ENCODE measurements at places on chromosomes 2 and 18.

DNA sequence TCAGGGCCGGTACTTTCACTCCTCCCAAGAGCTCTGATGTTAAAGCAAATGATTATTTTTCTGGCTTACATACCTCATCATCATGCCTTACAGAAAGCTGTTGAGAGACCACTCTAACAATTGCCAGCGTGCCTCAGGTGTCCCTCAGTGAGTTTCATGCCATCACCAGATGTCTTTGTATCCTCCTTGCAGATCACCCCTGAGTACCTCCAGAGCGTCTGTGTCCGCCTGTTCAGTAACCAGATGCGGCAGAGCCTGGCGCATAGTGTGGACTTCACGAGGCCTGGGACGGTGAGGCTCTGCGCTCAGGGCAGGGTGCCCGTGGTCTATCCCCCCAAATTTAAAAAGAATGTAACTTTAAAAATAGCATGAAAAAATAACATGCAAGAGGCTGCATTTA lies 41.3 kb downstream of the ARMC9 start:
- DNase-seq = no peak

GRCh38 chr18:23890589-23890988 lies 124.0 kb upstream of the TTC39C start:
- no peak for DNase-seq

DNA sequence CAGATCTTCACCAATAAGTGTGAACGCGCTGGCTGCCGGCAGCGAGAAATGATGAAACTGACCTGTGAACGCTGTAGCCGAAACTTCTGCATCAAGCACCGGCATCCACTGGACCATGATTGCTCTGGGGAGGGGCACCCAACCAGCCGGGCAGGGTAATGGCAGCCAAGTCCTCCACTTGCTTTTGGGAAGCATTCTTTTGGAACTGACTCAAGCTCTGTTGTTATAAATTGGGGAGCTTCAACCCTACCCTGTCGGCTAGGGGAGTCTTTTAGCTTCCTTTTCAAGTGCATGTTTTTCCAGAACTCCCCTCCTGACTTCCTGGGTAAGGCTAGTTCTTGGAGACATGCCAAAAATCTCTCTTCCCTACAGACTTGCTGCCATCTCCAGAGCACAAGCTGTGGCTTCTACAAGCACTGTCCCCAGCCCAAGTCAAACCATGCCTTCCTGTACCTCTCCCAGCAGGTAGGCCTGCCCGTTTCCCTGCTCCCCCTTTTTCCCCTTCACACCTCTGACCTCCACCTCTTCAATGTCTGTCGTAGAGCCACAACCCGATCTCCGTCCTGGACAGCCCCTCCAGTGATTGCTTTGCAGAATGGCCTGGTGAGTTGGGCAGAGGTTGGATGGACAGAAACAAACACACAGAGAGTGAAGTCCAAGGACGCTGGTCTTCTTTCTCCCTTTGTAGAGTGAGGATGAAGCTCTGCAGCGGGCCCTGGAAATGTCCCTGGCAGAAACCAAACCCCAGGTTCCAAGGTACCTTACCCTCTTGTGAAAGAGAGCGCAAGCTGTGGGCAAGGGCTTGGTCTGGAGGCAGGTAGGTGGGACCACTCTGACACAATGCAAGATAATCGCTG lies 1.5 kb downstream of the ZFAND2B start:
- DNase-seq = no peak

GRCh38 chr2:157995117-157995516 lies 106.6 kb upstream of the UPP2 start:
- no peak for DNase-seq

DNA sequence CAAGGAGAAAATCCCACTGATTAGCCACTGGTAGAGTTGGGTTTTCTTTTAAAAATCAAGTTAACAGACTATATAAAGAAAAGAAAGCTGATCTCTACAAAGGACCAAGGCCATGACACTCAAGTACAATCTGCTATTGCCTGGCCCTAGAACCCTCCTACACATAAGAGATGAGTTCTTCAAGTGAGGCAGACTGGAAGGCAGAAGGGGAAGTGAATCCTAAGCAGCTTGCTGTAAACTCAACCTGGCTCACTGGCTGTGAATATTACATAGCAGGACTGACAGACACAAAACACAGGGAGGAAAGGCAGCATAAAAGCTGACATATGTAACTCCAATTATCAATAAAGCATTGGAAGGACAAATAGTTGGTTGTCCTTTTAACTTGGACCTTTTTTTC lies 65.4 kb downstream of the TRIP12 start:
- DNase-seq = no peak

- DNase-seq = no peak
Observed at GRCh38 chr2:134502104-134502503, 216.7 kb downstream of the TMEM163 start.

DNA sequence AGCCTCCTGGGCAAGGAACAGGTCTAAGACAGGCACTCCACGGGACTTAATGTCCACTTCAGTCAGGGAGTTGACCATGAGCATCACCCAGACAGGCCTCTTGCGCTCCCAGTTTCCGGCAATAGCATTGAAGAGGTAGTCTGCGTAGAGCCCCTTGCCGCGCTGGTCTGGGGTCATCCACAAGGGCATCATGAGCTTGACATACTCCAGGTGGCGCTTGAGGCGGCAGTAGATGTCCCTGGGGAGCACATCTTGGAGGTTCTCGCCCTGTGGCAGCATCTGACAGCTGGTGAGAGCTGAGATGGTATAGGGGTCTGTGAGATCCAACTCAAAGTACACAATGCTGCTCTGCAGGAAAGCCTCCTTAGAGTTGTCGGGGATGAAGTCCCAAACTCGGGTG lies 10.6 kb downstream of the TRABD2A start:
- DNase-seq = no peak

- no peak for DNase-seq
Observed at GRCh38 chr2:197547163-197547900, 31.5 kb downstream of the MOB4 start.

GRCh38 chr2:70777450-70777849 lies 9.4 kb upstream of the ADD2 start:
- no peak for DNase-seq

- DNase-seq = no peak
Observed at GRCh38 chr2:309148-309953, 21.5 kb upstream of the ALKAL2 start.

DNA sequence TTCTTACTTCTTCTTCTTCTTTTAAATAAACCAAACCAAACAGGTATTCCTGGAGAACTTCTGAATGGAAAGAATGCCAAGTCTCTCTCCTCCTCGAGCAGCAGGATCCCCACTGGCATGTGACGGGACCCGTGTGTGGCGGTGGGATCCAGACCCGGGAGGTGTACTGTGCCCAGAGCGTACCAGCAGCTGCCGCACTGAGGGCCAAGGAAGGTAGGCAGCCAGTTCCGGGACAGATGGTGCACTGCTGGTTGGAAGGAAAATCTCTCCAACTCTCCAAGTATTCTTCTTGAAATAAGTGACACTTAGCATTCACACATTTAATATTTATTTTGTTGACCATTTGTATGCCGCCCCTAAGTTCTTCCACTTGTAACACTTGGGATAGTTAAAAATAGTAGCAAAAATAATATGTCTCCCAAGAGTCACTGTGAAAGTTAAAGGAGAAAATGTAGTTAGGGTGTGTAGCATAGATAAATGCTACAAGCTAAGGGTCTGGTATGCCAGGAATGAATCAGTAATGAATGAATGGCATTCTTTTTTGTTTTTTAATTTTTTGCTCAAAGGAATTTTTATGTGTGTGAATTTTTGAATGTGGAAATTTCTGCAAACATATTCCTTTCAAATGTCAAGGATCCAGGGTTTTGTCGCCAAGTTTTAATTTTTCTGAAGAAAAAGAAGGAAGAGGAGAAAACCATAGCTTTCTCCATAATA lies 349.9 kb downstream of the THSD7B start:
- no peak for DNase-seq

DNA sequence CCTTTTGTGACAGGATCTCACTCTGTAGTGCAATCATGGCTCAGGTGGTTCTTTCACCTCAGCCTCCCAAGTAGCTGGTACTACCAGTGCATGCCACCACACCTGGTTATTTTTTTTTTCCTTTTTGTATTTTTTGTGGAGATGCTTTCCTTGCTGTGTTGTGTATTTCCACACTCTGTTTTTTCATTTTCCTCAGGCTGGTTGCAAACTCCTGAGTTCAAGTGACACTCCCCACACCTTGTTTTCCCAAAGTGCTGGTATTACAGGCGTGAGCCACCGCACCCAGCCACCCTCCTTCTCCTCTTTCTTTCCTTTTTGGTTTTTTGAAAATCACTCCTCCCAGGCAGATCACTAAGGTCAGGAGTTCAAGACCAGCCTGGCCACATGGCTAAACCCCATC lies 65.0 kb downstream of the MYCN start:
- DNase-seq = no peak

DNA sequence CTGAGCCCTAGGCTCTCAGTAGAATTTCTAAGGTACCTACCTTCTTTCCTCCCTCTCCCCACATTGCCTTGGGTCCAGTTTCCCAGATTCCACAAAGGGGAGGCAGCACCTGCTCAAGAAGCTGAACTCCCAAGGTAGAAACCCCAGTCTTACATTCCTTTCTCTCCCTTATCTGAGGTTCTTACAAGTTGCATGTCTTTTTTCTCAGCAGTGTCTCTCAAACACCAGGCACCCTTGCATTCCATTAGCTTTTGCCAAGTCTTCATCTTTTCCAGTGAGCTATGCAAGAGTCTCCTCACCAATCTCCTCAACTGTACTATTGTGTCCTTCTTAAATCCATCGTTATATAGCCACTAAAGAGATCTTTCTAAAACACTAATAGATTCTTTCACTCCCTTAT lies 4.1 kb upstream of the NT5C1B start:
- no peak for DNase-seq

DNA sequence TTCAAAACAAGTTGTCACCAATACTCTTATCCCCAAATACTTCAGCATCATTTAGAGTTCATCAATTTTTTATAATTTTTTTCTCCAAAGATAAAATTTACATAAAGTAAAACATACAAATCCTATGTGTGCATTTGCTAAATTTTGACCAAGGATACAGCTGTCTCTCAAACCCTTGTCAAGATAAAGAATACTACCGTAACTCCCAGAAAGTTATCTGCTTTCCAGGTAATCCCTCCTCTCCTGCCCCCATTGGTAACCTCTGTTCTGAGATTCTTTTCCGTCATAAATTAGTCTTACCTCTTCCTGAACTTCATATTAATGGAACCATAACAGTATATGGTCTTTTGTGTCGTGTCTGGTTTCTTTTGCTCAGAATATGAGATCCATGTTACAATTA lies 49.2 kb downstream of the BCL2L11 start:
- DNase-seq = no peak

DNA sequence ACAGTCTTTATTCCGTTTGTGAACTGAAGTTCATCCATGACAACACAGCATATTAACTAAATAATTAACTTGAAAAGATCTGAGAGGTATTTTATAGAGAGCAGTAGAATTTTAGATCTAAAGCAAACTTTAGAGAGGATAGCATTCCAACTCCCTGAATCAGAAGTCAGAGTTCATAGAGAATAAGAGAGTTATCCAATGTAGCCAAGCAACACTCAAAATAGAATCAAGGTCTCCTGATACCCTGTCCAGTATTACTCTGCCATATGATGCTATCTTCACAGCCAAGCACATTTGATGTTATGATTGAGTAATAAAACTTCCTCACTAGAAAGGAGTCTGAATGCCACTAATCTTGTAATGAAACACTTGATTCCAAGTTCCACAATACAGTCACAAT lies 55.5 kb downstream of the RIT2 start:
- no peak for DNase-seq

DNA sequence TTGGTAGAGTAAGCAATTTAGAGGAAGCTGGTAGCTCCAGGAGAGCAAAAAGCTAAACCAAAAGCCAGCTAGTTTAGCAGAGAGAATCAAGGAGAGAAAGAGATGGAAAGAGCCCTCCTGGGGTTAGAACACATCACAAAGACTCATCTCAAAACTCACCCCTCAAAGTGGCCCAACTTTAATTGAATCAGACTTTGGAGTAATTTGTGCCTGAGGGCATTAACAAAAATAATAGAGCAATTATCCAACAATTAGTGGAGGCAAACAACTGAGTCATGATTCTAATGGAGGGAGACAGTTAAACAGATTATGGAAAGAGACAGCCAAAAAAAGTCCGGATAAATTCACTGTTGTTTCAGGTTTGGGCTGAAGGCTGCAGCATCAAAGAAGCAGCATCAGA lies 417.4 kb downstream of the KCNJ3 start:
- no peak for DNase-seq

GRCh38 chr18:392928-393573 lies 107.5 kb downstream of the COLEC12 start:
- DNase-seq = no peak

DNA sequence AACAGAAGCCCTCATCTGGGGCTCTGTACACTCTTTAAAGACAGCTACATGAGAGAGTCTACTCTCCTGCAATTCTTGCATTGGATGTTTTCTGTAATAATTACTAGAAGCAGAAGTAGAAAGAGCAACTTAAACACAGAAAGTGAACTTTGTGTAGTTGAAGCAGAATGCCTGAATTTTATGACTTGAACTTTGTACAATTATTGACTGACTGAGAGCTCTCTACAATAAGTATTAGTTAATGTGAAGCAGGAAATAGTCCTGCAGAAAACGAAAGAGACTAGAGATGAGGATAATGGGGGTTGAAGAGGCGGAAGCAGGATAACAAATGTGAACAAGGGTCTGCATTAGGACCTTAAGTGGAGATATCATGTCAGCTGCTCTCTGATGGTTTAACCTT lies 79.2 kb upstream of the STK39 start:
- no peak for DNase-seq

DNA sequence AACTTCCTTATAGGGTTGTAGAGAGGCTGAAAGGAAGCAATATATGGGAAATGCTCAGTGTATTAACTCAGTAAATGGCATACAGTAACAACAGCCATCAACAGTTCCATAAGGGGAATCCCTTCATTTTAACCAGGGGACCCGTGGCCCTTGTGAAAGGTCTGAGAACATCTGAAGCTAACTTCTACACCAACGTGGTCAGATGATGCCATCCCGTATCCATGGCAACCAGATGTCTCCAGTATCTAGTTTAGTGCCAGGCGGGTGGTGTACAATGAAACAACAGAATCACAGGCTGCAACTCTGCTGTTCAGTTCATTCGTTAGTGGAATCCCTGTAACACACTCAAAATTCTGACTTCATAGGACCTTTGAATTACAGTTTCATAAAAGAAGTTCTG lies 162.3 kb downstream of the TGIF1 start:
- no peak for DNase-seq

GRCh38 chr2:237137626-237138323 lies 52.1 kb downstream of the COPS8 start:
- no peak for DNase-seq

- no peak for DNase-seq
Observed at GRCh38 chr18:32258558-32259204, 68.8 kb downstream of the MEP1B start.
